ENCODE measurements at places on chromosomes 6 and 20.
A peak's percentile ranks its signal among the peaks of the same experiment; 100 is the strongest.

DNA sequence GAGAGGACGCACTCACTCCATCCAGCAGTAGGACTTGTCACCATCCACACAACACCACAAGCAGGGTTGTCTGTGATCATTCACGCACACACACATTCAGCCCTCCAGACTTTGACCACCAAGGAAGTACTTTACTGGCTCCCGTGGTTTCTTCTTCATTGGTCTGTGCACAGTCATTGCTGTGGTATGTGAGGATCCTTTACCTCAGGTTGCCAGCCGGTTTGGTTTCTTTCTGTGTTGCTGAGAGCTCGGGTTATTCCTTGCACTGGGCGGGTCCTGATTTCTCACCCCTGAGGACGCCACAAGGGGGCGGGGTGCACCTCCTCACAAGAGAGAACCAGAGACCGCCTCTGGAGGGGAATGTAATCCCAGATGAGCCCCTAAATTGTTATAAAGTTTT is 11.2 kb downstream of the SLC35A1 start:
- DNase-seq, result peak; percentile 46

GRCh38 chr20:3980260-3981131 is 34.9 kb downstream of the RNF24 start:
- DNase-seq, result no peak

GRCh38 chr6:110703010-110703905 is 112.0 kb downstream of the CDK19 start:
- no peak for DNase-seq

- no peak for DNase-seq
Measured at GRCh38 chr6:7051780-7052442, 55.9 kb upstream of the RREB1 start.

DNA sequence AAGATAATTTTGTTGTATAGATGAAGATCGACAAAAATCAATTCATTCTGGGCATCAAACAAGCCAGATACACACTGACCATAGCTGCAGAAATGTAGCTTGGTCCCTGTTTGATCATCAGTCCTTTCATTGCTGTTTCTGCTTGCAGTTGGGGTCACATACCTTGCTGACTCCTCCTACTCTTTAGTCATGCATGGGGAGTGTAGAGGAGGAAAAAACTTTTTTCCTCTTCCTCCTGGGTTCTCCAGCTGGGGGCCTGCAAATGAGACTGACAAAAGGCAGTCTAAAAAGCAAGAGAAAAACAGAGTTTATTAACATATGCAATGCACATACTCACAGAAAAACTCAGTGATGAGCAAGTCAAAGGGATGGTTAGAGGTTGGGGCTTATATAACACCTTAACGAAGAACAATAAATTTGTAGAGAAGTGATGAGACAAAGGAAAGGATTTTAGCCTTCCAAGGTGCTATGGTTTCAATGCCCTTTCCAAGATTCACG is 105.8 kb downstream of the QRSL1 start:
- DNase-seq, result no peak

DNA sequence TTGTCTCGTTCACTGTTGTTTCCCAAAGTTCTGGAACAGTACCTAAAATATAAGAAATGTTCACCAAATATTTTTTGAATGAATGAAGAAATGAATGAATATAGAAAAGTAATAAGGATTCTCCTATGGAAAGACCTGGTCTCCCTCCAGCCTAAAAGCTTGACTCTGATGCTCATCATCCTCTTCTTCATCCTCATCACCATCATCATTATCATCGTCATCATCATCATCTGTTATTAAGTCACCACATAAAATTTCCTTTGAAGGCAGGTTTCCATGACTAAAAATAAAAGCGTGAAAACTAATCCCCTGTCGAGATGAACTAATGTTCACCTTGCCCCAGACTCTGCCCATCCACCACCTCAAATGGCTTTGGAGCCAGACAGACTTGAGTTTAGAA is 216.9 kb upstream of the PRND start:
- no peak for DNase-seq

DNA sequence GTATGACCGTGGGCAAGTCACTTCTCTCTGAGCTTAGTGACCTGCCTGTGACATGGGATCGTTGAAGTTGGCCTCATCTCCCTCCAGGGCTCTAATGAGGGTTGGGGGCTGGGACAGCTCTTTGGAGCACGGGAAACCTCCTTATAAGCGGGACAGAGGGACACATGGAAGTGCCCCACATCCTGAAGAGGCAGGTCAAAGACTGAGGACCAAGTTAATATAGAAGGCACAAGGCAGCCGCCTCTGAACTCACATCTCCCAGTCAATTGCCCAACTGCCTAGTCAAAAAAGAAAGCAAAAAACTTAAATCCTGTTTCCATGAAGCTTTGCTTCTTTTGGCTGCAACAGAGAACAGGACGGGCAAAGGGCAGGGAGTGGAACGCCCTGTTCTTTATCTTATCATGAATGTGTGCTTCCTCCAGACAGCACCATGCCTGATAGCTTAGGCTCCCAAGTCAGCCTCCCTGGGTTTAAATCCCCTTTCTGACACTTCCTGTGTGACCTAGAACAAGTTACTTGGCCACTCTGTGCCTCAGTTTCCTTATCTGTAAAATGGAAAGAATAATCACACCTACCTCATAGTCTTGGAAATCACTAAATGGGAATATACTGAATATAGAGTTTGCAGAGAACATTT is 27.1 kb downstream of the LBP start:
- DNase-seq, result no peak

GRCh38 chr6:169722362-169723199 is 1.7 kb downstream of the PHF10 start:
- DNase-seq, result no peak

GRCh38 chr6:37531437-37532036 is 31.8 kb upstream of the CCDC167 start:
- DNase-seq, result no peak

DNA sequence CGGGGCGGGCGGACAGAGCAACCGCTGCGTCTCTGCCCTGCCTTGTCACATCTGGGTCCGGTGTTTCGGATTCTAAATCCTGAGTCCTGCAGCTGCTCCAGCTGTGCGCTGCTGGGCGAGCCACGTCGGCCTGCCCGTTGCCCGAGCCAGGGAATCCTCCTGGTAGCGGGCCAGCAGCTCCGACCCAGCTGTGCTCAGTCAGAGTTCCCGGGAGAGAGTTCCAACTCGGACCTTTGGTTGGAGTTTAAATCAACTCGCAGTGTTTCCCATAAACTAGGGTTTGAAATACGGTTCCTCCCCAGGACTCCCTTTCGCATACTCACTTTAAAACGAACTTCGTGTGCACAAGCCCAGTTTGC is 315 bp upstream of the PDE10A start:
- DNase-seq, result no peak

- no peak for DNase-seq
Measured at GRCh38 chr6:3455147-3455568, 1.7 kb downstream of the SLC22A23 start.

DNA sequence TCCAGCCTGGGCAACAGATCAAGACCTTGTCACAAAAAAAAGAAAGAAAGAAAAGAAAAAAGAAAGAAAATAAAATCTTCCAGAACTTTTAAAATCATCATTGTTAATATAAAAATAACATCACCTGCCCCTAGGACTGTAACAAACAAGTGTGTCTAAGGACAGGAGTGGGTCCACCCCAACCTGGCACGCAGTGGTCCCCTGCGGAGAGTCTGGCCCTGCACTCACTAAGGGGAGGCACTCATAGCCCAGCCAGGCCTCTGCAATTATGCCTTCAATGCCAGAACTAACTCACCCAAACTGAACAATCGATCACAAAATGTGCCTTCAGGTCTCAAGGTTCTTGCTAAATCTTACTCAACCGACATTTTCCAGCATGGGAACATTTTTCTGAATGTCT is 4.8 kb downstream of the GMEB2 start:
- no peak for DNase-seq

GRCh38 chr6:130620338-130620781 is 206.8 kb upstream of the SMLR1 start:
- DNase-seq, result peak; percentile 46

DNA sequence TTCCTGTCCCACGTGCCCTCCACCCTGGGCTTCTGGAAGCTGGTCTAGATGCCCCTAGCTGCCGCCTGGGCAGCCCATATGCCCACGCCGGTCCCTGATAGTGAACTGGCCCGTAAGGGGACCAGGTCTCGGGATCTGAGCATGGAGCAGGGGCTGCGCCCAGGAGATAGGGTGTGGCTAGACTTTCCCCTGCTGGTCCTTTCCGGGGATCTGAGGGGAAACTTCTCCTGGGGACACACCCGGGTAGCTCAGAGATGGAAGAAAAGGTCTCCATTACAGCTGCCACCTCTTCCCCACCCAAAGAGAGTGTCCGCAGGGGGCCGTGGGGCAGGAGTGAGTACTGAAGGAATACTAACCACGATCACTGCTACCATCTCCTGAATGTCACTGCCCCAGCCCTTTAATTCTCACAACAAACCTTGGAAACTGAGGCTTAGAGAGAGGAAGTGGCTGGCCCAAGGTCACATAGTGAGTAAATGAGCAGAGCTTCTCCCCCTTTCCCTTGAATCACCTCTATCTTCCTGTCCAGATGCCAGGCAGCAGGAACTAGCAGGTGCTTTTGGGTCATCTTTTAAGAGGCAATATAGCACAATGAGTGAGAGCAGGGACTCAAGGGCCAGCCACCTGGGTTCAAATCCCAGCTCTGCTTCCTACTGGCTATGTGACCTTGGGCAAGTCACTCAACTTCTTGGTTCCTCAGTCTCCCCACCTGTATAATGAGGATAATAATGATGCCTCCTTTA is 11.8 kb upstream of the CCN5 start:
- DNase-seq, result no peak

GRCh38 chr6:149696901-149697300 is 21.0 kb downstream of the LATS1 start:
- DNase-seq, result no peak

GRCh38 chr6:71496018-71496721 is 207.6 kb downstream of the OGFRL1 start:
- no peak for DNase-seq

- DNase-seq, result no peak
Measured at GRCh38 chr6:108581237-108581931, 20.7 kb downstream of the FOXO3 start.

- DNase-seq, result no peak
Measured at GRCh38 chr20:50193199-50193835, 2.7 kb downstream of the CEBPB start.

- no peak for DNase-seq
Measured at GRCh38 chr20:684676-685319, 9.2 kb upstream of the SCRT2 start.

- no peak for DNase-seq
Measured at GRCh38 chr6:136608991-136609390, 58.8 kb upstream of the MAP7 start.

- DNase-seq, result no peak
Measured at GRCh38 chr6:133555685-133556084, 314.5 kb downstream of the EYA4 start.

GRCh38 chr20:62531046-62531838 is 55.4 kb upstream of the GATA5 start:
- DNase-seq, result no peak

GRCh38 chr6:167533851-167534250 is 209.0 kb downstream of the TTLL2 start:
- no peak for DNase-seq

DNA sequence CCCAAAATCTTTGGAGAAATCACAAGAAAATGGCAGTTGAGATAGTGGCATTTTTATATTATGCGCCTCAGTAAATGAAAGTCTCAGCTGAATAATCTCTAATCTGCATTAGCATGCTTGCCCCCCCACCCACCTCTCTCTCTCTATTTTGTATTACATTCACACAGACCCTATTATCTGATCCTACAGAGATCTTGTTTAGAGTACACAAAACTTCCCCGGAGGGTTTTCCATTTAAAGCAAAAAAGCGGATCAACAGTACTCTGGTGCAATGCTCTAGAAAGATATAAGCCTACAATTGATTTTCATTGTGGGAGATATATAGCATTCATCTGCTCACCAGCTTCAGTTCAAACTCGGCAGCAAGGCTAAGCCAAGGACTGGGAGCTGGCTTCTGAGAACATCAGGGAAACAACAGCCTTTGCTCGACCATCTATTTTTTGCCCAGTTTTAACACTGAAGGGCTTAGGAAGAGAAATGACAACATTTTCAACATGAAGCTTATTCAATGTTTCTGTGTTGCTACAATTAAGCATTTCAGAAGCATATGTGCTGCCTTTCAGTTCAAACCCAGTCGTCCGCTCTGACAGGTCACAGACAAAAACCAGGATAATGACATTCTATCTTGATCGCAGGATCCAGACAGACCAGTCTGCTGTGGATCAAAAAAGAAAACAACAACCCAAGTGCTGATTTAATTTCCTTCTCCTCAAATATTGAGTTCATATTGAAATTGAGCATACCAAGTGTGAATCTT is 137.6 kb upstream of the ATXN1 start:
- no peak for DNase-seq

DNA sequence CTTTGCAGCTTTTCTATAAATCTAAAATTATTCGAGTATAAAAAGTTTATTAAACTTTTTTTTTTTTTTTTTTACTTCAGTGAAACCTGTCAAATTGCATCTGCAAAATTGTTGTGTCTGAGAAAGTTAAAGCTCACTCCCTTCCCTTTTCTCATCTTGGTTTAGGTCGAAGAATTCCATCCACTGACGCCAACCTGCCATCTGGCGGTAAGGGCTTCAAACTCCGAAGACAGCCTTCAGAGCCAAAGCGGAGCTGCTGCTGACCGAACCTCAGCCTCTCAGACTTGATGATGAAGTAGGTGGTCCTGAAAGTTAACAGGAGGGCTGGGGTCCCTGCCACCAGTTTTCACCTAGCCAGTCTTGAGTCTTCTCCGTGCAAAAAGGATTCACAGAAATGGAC is 29.6 kb upstream of the VAPB start:
- DNase-seq, result no peak

- DNase-seq, result no peak
Measured at GRCh38 chr6:121434037-121434770, 1.2 kb upstream of the GJA1 start.

DNA sequence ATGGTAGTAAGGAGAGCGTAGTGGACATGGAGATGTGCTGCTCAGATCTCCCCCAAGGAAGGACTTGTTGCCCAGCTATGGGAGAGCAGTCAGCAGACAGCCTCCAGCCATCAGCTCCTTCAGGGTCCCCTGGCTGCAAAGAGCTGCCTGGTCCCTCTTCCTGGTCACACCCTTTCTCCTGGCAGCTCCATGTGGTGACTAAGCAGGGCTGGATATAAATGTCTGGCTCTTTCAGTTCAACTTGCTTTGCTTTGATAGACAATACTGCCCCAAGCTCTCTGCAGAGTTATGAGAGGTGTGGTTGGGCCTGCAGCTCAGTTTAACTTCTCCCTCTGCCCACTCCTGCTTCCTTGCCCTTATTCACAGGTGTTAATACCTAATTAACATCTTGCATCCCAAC is 64.1 kb upstream of the DDR1 start:
- no peak for DNase-seq

DNA sequence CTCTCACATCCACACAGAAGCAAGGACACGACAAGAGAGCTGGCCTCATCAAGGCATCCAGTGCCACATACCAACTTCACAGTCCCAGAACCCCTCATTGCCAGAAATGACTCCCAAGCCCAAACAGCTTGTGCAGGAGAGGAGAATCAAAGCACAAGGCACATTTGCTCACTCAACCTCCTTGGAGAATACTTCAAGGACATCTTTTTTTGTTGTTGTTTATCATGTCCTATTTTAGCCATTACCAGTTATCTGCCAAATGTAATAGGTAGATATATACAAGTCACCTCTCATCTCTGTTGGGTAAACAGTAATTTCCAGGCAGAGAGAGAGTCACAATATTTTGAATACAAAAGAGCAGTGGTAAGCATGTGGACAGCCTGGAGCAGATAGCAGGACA is 47.8 kb downstream of the RTN4IP1 start:
- DNase-seq, result no peak

All from HFF-Myc (cell line).